ENCODE measurements at places on chromosomes 1 and 21. TPM values are rescaled to one million over a fixed set of nuclear protein-coding genes. Genes with fewer than 3 reads are reported as not detected.

- no peak for DNase-seq
Observed at GRCh38 chr1:19074902-19075721, 118.6 kb upstream of the IFFO2 start.

GRCh38 chr1:210189426-210189825 is 43.2 kb upstream of the SERTAD4 start:
- DNase-seq, result no peak

- no peak for DNase-seq
Observed at GRCh38 chr1:234368320-234369032, 4.8 kb upstream of the COA6 start.

- DNase-seq, result no peak
Observed at GRCh38 chr1:67771749-67772148, 61.5 kb downstream of the GNG12 start.

GRCh38 chr1:119361205-119361604 is 7.4 kb upstream of the HAO2 start:
- DNase-seq, result no peak

DNA sequence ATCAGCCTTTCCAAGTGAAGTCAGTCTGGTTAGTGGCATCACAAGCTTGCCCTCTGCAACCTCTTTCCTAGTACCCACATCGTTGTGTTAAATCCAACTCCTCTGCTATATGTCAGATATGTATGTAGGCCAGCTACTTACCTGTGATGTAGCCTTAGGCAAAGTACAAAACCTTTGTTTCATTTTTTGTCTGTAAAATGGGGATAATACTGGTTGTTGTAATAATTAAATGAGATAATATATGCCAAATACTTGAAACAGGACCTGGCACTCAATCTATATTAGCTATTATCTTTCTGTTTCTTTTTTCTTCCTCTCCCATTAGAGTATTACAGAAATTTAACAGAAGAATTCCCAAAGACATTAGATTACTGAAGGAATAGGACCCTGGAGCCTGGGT is 1.2 kb downstream of the PCP4L1 start:
- DNase-seq, result no peak

- no peak for DNase-seq
Observed at GRCh38 chr1:116962987-116963639, 38.4 kb upstream of the CD101 start.

DNA sequence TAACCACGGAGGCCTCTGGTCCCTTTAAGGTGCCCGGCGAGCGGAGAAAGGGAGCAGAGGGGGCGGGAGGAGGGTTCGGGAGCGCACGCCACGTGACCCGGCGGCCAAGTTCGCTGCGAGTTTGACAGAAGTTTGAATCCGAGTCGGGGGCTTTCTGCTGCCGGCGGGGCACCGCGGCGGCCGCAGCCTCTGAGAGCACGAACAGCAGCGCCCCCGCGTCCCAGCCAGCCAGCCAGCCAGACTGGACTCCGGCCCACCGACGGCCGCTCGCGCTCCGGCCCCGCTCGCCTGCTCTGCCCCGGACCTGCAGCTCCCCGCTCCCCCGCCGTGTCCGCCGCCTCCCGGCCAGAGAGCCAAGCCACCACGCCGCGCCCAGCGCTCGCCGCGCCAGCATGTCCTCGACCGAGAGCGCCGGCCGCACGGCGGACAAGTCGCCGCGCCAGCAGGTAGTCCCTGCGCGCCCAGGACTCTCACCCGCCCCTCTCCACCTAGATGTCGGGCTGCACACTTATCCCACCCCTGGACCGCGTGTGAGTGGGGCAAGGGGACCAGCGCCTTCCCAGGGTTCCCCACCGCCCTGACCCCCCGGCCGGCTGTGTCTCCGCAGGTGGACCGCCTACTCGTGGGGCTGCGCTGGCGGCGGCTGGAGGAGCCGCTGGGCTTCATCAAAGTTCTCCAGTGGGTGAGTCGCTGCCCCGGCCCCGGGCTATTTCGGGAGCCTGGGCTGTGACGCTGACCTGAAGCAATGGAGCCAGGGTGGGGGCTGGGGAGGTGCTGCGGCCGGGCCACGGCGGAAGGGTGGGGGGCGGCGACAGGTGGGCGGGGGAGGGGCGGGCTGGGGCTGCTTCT is at the start of gene SYPL2:
TSS of gene SYPL2 (plus strand) at position 95 of the 849 bp plus-strand sequence. CDS start at position 393, 298 bp downstream.
- peak; percentile 35 for DNase-seq

- no peak for DNase-seq
Observed at GRCh38 chr1:94253456-94254017, 16.2 kb upstream of the ARHGAP29 start.

The SLC16A4 gene
- total RNA-seq, result 7.2 TPM

The INKA2 gene
- total RNA-seq, result 5.6 TPM

The TTC3 gene
- total RNA-seq, result 190 TPM

The PTPN22 gene
- total RNA-seq, result 0.87 TPM

The A3GALT2 gene
- not detected for total RNA-seq

Data from endothelial cell (in vitro differentiated cells).